ENCODE measurements at places on chromosomes 11 and 22. TPM values are rescaled to one million over a fixed set of nuclear protein-coding genes. Genes with fewer than 3 reads are reported as not detected.
A peak's percentile ranks its signal among the peaks of the same experiment; 100 is the strongest.

OR52I2 gene
- total RNA-seq: not detected

SPECC1L gene
- 33.4 TPM for total RNA-seq

HEPHL1 gene
- 13.0 TPM for total RNA-seq

DNA sequence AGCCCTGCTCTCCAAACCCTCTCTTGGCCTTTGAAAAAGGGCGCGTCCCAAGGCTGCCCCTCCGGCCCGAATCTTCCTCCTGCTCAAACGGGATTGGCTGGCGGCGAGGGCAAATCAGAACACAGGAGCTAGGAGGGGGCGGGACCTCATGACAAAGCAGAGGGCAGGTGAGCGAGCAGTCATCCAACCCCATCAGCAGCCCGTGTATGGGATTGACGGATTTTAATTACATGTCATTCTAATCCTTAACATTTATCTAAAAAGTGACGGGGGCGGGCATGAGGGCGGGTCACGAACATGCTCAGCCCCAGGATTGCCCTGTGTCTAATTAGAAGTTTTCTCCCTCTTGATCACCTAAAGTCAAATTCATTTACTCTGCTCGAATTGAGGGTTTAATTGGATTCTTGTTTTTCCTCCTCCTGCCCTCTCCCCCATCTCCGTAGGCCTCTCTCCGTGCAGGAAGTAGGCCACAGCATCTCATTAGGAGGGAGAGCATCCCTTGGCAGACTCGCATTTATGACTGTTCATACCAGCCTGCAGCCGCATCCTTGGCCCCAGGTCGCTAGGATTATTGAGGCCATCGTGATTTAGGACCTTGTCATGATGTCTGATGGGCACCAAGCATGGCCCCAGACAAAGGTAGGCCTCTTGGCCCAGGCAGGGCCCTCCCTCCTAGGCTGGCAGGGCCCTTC, 147.1 kb downstream of the CHST1 start:
- no peak for ATAC-seq

- ATAC-seq: peak; percentile 37
These were observed 57.0 kb downstream of the CERK start for GRCh38 chr22:46681010-46681409.

DNA sequence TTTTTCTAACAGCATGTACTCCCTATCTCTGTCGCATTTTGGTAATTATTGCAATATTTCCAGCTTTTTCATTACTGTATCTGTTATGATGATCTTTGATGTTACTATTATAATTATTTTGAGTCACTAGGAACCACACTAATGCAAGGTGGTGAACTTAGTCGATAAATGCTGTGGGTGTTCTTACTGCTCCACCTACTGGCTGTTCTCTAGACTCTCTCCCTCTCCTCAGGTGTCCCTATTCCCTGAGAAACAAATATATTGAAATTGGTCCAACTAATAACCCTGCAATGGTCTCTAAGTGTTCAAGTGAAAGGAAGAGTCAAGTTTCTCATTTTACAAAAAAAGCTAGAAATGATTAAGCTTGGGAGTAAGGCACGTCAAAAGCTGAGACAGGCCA, 10.5 kb downstream of the ARL14EP start:
- peak; percentile 54 for ATAC-seq

- ATAC-seq: no peak
These were observed 27.0 kb upstream of the SLC25A18 start for GRCh38 chr22:17536269-17536668.

DNA sequence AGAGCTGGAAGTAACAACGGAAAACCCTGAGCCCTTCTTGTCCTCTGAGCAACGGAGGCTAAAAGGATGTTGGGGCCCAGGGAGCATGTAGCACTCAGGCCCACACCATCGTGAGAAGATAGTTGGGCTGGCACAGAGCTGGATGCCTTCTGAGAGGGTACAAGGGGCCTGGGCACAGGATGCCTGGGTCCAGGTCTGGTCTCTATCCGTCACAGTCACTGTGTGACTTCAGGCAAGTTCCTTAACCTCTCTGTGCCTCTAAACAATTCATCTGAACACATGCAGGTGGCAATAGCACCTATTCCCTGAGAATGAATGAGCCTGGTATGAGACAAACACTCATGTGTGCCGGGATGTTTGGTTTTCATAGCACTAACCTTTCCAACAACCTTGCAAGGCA, 29.2 kb downstream of the MB start:
- no peak for ATAC-seq

DNA sequence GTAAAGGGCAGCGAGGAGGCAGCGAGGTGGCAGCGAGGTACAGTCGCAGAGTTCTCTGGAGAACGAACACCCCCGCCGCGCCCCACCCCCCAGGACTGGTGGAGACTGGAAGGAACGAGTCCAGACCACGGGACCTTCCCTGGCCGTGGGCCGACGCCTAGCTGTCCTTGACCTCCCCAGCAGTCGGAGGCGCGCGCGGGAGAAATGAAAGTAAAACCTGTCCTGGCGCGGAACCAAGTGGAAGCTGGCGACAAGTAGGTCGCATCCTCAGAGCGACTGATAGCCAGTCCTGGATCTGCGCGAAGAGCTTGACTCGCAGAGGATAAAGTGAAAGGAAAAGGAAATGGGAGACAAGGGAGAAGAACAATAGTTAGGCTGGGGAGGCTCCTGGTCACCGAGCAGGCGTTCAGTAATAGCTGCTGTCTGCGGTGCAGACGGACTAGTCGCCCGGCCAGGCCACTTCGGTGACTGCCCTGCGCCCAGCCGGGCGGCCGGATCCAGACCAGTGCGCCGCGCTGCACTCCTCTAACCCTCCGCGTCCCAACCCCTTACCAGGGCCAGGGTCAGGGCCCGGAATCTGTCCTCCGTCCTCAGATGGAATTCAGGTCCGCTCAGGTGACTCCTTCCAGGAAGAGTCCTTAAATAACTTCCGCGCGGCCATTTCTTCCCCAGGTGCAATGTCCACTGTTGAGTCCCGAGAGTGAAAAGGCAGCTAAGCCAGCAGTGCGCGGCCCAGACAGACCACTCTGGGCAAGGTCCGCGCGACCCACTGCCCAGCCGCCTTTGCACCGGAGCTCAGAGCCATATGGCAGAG, 1.9 kb upstream of the ADM start:
- peak; percentile 49 for ATAC-seq

DNA sequence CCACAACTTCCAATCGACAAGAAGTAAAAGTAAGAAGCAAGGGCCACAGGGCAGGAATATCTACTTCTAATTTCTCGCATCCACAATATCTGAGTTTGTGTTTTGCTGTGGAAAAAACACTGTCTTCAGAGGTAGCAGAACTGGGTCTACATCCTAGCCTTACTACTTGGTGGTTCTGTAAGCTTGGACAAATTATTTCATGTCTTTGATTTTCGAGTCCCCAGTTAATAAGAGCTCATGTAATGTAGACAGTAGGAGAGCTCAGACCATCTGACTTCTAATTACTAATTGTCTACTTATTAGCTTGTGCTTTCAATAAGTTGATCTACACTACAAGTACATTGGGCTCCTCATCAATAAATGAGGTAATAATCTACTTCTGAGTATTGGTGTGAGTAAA, 13.3 kb upstream of the HBE1 start:
- no peak for ATAC-seq

DNA sequence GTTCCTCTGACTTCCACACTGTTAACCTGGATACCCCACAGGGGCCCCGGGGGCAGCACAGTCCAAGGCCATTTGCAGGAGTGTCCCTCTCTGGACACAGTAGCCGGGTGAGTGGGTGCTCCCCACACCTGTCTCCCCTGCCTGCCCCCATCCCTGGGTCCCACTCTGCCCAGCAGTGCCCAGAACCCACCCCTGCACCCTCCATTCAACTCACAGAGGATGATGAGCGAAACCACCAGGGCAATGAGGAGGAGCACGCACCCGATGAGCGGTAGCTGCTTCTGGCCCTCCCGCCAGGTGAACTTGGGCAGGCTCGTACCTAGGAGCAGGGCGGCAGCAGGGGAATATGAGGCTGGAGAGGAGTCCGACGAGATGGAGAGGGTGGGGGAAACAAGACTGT, 12.2 kb downstream of the TMPRSS13 start:
- no peak for ATAC-seq

DNA sequence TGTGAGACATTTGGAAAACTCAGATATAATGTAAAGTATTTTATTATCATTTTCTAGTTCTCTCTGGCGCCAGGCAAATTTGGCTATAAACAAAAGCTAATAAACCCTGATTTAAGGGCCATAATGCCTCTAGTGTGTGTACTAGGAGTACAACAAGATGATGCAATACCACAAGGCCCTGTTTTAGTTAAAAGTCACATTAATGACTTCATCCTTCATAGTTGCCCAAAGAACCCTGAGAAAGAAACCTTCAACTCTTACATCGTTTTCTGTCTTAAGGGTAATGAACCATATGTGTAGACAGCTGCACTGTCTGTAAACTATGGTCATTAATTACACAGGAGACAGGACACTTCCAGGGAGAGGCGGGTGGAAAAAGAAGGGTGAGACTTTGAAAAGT, 538.4 kb downstream of the FAM181B start:
- ATAC-seq: no peak

DNA sequence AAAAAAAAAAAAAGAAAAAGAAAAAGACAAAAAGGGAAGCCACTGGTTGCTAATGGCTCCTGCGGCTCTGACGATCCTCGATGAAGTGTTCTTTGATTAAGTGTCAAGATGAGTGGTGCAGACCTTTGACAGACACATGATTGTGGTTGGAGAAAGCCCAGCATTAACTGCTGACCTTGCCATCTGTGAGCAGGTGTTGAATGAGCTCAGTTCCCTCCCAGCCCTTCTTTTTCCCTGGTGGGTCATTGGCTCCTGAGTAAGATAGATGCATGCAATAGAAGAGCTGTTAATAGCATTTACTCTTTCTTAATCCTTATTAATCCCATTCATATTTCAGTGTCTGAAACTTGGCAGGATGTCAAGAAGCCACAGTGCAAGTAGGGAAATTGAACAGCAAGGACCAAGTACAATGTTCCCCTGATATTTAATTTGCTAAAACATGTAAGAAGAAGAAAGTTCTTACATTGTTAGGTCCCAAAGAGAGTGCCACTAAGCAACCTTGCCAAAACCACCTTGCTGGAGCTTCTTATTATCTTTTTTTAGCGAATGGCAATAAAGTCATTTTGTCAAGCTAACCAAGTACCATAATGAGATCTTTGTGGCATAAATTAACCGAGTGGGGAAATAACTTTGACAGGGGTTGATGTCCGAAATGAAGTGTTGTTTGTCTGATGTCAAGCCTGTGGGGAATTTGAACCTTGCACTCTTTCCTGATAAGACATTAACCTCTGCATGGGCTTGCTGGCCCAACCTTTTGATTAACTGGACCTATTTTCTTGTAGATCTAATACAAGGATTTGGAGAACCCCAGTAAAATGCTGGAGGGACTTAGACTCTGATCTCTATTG, 113.7 kb downstream of the PTPRJ start:
- ATAC-seq: peak; percentile 84

GRCh38 chr22:42699281-42699975, 21.2 kb downstream of the A4GALT start:
- no peak for ATAC-seq

DNA sequence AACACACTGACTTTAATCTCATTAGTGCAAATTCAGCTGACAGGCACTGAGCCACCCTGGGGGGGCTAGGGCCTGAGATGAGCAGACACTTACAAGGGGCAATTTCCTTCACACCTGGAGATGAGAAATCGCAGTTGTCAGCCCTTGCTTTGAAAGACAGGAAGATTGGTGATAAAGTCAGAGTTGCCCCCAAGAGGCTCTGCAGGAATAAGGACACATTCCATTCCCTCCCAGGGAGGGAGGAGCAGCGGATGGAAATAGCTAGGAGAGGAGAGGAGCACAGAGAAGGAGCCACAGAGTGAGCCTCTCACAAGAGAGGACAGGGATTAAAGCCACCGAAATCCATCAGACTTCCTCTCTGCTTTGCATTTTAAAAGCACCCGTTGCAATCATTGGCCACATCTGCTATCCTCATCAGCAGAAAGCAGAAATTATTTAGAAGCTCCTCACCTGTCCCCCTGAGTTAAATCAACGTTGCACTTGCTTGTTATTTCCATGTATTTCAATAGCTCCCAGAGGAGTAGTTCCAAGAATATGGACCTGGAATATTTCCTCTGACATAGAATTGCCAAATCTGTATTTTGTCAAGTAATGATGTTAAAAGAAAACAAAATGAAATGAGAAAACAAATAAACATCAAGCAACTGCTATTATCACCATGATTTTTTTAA, 213.7 kb downstream of the BARX2 start:
- ATAC-seq: no peak

GRCh38 chr22:43150731-43151206, 590 bp upstream of the TSPO start:
- no peak for ATAC-seq

GRCh38 chr11:86755146-86755545, 45.2 kb upstream of the PRSS23 start:
- ATAC-seq: no peak

GRCh38 chr11:28318871-28319270, 210.7 kb downstream of the METTL15 start:
- no peak for ATAC-seq

- no peak for ATAC-seq
These were observed 16.3 kb upstream of the WNT7B start for GRCh38 chr22:45993143-45993692.

- ATAC-seq: peak; percentile 60
These were observed 81.0 kb upstream of the CTSC start for GRCh38 chr11:88418508-88418907.

- no peak for ATAC-seq
These were observed 1340.9 kb downstream of the TBC1D22A start for GRCh38 chr22:48103126-48103875.

GRCh38 chr11:105000797-105001196, 22.2 kb downstream of the CASP5 start:
- peak; percentile 55 for ATAC-seq

DNA sequence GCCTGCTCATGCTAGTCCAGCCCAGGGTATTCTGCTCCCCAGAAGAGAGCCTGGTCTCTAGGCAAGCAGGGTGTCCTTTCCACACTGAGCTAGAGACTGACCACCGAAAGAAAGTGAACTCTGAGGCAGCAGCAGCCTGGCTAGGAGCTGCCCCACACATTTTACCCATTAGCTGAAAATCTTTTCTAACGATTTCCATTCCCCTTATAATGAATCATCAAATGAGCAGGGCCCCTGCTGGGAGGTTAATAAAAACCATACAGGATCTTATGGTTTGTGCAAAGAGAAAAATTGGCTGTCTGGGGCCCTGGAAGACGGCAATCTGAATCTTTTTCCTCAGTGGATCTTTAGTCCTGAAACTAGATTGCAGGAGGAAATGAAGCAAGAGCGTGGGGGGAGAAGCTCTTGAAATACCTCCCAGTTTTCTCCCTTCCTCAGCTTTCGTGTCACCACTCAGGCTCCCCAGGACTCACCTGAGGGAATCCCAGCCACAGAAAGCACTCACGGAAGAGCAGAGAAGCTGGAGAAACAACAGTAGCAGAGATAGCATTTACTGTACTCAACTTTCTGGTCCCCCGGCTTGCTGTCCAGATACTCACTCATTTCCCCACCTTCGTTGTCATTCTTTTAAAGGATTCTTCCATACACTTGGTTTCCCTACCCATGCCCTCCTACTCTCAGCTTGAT, 74.7 kb upstream of the CD44 start:
- ATAC-seq: no peak

- ATAC-seq: no peak
These were observed 2.7 kb downstream of the DCDC1 start for GRCh38 chr11:31366795-31367194.

GRCh38 chr11:69513663-69514224, 32.3 kb downstream of the LINC01488 start:
- no peak for ATAC-seq

Measured in esophagus mucosa (tissue), 1 donor.